Germinal center (tissue), 1 donor: ENCODE measurements at places on chromosomes 12 and 14.

DNA sequence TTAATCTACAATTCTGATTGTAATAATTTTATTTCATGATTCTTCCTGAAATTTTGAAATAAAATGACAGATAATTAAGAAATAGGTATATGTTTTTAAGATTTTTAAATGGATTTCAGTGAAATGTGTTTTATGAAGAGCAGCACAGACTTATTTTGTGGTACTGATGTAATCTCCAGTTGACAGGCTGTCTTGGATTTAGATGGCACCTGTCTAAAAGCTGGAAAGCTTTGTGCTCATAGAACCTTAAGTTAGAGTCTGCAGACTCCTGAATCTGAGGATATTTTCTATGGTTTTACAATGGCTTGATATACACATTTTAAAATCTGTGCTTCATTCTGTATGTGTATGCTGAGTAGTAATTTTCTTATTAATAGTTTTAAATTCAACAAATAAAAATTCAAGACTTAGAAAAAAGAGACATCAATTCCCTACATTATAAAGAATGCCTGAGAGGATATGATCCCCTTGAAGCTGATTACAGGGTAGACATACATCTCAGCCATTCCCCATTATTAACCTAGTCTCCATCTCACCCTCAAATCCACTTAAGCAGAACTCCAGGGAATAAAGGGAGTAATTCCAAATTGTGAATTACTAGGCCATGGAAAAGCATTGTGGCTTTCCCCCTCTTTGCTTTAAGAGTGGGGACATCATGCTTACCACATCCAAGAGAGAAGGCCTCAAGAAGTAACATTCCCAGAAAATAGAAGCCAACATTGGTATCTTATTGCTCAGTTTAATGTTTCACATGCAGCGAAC lies 33.7 kb upstream of the ACSS3 start:
- DNase-seq = no peak

DNA sequence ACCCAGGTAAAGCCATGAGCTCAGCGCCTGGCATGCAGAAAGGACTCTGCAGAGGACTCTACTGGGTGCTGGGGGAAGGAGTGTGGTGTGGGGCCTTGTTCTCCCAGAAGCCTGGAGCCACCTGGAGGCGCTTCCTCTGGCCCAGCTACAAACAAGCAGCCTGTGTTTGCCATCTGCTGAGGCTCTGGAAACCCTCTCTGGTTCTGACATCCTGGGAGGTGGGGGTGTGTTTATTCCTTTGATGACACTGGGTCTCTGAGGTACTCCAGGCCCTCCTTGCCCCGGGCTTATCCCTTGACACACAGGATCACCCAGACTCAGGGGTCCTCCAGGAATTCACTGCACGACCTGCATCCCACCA lies 44.9 kb downstream of the RNF34 start:
- no peak for DNase-seq

GRCh38 chr14:51293912-51294389 lies 53.9 kb downstream of the TMX1 start:
- DNase-seq = no peak

DNA sequence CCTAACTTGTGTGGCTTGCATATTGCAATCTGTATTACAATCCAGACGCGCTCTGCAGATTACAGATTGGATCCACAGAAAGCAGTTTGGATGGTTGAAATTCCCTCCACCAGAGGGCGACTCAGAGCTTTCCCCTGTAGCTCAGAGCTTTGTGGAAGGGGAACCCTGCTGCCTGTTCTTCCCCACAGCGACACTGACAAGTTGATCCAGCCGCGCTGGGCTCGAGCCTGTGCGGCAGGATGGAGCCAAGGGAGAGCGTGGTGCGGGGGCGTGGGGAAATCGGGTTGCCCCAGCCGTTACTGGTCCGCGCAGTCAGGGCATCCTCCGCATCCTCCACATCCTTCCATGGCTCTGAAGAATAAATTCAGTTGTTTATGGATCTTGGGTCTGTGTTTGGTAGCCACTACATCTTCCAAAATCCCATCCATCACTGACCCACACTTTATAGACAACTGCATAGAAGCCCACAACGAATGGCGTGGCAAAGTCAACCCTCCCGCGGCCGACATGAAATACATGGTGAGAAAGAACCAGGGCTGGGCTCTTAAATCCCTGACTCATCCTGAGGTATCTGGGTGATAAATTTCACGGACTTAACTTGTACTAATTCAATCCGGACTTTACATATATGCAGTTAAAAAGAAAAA lies at the start of gene GLIPR1L1:
GLIPR1L1 (plus strand) TSS at position 287 of the 647 bp plus-strand sequence; CDS start at position 346, 59 bp downstream.
- DNase-seq = peak; percentile 34

GRCh38 chr14:99769799-99770198 lies 23.4 kb upstream of the EML1 start:
- DNase-seq = no peak

DNA sequence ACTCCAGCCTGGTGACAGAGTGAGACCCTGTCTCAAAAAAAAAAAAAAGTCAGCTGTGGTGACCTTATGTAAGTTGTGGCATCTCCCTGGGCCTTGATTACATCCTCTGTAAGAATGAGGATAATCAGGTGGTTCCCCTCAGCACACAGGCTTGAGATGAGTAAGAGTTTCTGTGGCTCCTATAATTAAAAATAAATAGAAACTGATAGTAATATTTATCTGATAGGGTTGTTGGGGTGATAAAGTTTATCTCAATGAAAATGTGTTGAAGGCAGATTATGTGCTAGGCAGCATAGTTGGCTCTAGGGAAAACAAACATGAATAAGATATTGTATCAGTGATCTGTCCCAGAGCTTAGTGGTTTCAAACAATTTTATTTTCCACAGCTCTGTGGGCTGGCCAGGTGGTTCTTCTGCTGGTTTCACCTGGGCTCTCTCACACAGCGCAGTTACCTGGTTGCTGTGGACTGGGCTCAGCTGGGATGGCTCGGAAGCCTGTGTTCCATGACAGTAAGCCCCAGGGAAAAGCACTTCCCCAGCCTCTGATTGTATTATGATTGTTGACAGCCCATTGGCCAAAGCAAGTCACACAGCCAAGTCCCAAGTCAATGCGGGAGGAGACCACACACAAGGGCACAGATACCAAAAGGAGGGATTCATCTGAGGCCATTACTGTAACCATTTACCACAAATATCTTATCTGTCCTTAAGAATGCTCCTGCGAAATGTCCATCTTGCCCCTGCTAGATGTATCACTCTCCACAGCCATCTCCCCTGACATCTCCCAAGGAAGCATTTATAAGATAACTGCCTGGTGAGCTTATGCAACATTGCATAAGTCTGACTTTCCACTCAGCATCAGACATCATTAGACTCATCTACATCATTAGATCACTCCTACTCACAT lies 151.7 kb downstream of the NUAK1 start:
- DNase-seq = no peak

- DNase-seq = no peak
Observed at GRCh38 chr14:37247791-37248461, 50.2 kb downstream of the MIPOL1 start.

GRCh38 chr14:59707778-59708561 lies 131.4 kb upstream of the CCDC175 start:
- DNase-seq = no peak

GRCh38 chr12:8860165-8860961 lies 37.9 kb downstream of the A2ML1 start:
- DNase-seq = peak; percentile 35

GRCh38 chr14:105526776-105527380 lies 495 bp downstream of the TMEM121 start:
- no peak for DNase-seq

- no peak for DNase-seq
Observed at GRCh38 chr12:11901701-11902524, 168.8 kb upstream of the BCL2L14 start.

GRCh38 chr12:124179936-124180607 lies 114.8 kb upstream of the RFLNA start:
- DNase-seq = no peak

DNA sequence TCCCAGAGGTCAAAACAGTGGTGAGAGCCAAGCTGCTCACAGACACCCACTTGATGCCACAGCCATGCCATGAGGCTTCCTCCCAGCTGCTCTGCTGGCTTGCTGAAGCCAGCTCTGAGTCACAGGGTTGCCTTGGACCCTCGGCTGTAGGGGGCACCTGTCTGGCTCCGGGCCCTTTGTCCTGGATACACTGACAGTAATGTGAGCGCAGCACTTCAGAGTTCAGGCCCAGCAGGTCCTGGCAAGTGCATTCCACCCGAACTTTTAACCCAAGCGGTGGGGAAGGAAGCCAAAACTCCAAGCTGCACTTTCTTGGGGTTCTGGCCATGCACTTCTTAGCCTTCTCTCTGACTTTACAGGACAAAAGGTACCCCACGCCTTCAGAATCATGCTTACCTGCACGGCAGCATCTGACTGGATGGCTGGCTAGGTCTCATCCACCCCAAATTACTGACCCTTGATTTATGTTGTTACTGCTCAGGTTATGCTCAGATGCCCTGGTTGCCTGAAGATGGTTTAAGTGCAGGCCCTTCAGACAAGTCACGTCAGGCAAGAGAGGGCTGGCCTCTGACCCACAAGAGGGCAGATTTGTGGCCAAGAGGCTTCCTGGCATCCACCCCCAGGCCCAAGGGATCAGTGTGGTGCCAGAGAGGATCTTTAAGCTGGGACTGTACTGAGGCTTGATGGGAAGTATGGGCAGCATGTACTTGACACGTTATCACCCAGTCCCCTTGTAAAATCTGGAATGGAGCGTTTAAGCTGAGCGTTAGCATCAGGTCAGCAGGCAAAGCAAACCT lies 24.8 kb downstream of the SLC25A29 start:
- no peak for DNase-seq

DNA sequence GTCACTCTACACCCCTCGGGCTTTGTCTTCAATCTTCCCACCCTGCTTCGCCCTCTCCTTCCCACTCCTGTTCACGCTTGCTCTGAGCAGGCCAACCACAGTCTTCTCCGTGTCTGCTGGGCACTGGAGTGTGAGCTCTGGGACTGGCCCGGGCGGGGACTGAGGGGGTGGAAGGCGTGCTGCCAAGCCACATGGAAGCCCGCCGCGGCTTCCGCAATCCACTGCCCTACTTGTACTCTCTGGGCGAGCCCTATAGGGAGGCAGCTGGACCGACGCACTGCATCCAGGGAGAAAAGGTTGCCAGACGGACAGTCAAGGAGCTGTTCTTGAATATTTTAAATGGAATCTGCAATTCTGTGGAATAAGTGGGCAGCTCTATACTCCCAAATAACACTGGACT lies 24.8 kb downstream of the GOLGA3 start:
- DNase-seq = no peak

DNA sequence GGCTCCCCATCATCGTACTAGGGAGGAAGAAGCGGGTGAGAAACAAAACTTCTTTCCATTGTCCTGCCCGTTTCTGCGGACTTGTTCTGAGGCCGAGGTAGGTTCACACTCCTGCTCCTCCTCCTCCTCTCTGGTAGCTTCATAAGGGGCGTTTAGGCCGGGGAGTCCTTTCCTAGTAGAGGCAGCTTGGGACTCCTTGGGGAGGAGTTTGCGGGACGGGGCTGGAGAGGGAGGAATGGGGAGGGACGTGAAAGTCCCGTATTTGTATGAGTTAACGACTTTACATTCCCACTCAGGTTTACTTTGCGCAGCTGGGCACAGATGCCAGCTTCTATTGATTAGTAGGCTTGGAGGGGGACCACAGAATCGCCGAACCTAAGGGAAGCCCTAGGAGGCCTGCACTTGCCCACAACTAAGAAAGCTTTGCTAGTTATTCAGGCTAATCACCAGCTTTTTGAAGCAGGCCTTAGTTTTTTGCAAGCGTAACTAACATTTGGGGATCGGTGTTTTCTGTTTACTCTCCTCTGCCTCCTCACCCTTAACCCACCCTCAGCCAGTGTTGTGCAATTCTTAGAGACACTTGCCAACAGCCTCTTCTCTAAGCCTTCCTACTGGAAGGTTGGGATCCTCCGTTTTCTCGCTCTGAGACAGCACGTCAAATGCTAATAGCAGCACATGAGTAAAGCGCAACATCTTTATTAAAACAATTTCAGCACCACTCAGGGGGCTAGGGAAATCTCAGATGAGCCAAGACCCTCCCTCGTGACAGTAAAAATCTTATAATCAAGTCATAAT lies 499 bp downstream of the RNASE4 start:
- DNase-seq = no peak

DNA sequence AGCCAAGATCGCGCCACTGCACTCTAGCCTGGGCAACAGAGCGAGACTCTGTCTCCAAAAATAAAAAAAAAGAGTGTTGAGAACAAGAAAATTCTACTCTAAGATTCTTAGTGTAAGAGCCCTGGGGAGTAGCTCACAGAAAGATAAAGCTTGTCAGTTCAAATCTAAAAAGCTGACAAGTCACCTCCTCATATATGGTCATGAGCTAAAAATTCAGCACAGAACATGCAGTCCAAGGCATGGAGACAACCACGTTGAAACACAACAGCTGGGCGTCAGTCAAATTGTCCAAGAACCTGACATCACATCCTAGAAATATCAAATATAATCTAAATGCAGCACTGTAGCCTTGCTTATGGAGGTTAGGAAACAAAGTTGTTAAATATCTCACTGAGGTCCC lies 47.8 kb downstream of the CLIP1 start:
- no peak for DNase-seq

GRCh38 chr14:23538785-23539184 lies 12.8 kb downstream of the ZFHX2 start:
- DNase-seq = no peak

DNA sequence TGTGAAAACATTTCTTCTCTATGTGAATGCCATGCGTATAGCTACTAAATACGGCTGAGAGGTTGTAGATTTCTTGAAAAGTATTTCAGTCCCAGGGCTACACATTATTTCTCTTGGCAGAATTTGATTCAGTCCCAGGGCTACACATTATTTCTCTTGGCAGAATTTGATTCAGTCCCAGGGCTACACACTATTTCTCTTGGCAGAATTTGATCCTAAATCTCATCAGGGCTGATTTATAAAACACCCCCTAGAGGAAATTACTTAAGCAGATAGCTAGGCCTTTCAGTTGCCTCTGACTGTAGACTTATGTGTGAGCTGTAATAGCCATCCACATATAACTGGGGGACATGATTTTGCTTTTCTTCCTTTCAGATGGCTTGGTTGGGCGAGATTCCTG lies 50.4 kb downstream of the AK7 start:
- no peak for DNase-seq

DNA sequence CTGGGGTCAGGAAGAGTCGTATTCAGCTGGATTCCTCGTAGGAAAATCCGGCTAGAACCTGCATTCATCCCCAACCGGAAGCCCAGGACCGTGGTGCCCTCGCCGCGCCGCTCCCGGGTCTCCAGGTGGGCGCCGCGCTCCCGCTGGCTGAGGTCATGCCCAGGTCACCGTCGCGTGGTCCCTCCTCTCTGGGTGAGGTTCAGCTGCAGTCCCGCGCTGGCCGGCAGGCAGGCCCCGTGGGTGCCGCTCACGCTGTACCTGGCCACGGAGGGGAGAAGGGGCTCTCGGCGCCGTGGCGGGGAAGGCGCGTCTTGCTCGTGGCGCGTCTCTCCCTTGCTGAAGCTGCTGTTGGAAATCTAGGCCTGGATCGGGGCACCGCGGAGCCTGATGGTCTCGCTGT lies 44.5 kb downstream of the LRTM2 start:
- no peak for DNase-seq
